HCT116 (cell line): ENCODE measurements at places on chromosomes 1 and 21.

GRCh38 chr1:7989762-7990428 lies 28.4 kb downstream of the PARK7 start:
- DNase-seq: no peak

DNA sequence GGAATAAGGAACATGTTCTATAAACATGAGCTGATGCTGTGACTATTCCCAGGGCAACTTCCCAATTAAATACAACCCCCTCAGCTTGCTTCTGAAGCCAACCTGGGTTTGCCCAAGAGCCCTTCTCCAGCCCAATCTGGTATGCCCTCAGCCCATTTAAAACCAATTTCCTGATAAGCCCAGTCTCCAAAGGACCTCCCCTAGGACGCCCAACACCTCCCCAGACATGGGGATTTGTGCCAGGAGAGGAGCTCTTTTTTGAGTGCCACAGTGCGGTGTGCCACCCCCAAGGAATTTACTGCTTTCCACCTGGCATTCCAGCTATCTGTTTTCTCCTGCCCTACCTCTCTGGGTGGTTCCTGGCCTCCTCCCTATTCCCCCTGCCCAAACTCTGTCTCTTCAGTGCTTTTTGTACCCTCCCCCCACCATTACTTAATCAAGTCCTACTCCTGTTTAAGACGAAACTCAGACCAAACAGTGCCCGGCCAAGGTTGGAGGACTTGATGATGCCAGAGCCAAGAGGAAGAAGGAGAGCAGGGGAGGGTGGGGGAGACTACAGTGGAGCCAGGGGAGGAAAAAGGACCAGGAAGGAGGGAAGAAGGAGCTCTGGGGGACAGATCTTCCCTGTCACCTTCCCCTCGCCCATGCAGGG lies 11.4 kb upstream of the EFNA1 start:
- no peak for DNase-seq

DNA sequence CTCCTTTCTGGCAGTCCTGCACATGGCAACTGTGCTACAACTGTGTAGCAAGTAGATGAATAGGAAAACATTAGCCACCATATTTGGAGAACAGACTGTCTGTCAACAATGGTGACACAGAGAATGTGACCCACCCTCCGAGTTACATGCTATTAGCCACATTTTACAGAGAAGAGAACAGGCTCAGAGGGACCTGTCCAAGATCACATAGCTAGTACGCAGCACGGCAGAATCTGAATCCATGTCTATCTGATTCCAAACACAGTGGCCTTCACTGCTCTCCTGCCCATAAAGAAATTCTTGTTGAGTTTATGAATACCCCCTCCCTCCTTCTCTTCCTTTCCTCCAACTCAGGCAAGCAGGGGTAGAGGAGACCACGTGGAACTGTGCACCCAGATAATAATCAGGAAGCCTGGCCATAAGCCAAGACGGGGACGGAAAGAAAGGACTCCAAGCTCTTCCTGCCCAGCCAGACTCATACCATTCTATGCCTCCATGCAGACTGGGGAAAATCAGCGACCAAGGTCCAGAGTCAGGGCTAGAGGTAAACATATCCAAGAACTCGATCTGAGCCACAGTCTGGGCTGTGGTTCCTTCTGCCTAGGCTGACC lies 78.8 kb downstream of the TRABD2B start:
- DNase-seq: no peak

- DNase-seq: no peak
These were observed 20.7 kb downstream of the TRIM33 start for GRCh38 chr1:114490274-114490693.

DNA sequence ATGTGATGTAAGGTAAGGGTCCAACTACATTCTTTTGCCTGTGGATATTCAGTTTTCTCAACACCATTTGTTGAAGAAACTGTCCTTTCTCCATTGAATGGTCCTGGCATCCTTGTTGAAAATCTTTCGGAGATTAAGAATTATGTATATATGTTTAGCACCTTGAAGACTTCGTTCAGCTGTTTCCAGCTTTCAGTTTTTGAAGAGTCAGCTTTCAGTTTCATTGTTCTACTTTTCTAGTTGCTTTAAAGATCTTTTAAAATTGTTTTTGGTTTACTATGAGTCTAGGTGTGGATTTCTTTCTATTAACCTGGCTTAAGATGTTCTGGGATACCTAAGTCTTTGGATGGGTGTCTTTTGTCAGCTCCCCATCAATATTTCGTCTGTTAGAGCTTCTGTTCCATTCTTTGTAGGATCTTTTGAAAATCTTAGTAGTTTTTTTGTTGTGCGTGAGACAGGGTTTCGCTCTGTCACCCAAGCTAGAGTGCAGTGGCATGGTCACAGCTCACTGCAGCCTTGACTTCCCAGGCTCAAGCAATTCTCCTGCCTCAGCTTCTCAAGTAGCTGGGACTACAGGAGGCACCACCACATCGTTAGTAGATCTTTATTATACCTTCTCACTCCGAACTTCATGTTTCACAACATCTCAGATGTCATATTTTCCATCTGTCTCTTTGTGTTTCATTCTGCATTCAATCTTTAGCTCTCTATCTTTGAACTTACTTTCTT lies 353.5 kb upstream of the B3GALT2 start:
- no peak for DNase-seq

DNA sequence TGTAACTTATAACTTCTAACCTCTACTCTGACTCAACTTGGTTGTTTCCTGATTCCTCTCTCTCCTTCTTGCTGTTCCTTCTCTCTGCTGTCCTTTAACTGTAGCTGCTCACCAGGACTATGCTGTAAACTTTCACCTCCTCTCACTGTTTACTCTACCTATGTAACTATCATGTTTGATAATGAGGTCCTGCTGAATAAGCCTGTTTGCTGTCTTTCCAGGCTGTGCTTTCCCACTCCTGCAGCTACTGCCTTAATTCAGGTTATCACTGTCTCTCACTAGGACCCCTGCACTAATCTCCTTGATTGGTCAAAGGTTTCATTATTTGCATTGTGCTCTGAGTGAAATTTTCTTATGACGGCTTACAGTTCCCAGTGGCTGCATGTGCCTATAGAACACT lies 633.9 kb upstream of the PTBP2 start:
- DNase-seq: no peak

DNA sequence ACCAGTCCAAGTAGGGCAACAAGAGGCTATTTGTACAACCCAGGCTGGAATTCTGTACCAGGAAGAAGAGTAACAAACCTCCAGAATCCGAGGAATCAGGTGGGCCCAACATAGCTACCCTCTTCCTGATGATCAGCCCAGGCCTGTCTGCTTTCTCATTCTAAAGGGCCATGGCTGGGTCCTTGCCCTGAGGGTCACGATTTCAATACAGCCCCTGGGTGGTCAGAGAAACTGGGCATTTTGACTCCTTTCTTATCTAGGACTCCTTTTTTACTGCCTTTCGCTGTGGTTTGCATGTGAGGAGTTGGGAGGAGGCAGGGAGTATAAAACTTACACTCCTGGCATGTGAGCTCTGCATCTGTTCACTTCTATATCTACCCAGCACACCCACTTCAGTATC lies 164.9 kb upstream of the COA6 start:
- no peak for DNase-seq

DNA sequence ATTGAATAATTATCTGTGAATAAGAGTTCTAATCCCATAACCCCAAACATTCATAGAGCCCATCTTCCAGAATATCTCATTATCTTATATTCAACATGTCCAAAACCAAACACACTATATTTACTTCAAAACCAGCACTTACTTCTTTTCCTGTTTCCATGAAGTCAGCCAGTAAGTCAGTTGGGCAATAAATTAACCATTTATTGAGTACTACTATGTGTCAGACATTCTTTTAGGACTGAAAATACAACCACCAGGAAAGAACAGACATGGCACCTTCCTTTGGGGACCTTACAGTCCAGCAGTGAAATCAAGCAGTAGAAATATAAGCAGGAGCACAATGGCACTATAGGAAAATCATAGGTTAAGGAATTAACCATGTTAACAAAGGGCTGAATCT lies 8.8 kb downstream of the AK5 start:
- no peak for DNase-seq

- no peak for DNase-seq
These were observed 190.4 kb upstream of the TNR start for GRCh38 chr1:175933801-175934200.

- no peak for DNase-seq
These were observed 343.1 kb upstream of the DUSP10 start for GRCh38 chr1:222084996-222085395.

DNA sequence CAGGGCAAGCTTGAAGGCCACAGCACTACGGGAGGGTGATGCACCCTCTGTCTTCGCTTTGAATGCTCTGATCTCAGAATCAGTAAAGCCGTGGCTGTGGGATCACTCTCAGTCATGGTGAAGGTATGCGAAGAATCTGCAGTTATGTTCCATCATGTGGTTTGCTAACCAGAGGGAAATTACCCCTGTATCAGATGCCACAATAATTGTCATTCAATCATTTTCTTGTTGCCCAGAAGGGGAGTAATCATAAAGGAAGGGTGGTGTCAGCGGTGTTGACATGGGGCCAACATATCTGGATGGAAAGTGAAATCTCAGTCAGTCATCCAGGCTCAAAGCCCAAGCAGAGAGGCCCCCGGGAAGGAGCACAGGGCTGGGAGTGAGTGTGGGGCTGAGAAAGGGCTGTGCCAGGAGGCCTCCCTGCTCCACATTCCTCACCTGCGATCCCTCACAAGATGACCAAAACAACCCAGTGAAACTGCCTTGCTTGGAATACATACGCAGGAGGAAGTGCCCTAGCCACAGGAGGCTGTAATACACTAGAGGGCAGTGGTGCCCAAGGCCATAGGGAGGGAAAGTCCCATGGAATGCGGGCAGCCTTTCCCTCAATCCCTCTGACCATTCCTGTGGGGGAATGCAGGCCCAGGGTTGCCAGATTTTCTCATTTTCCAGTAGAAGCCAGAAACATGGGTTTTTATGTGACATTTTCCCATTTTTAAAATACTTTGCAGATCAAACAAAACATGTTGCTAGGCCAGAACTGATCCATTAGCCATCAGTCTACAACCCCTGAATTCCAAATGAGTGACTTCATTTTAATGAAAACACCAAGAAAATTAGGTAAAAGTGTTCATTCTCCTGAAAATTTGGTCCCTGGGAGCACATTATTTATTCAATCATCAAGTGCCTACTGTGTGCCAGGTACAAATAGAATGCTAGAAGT lies 95.7 kb upstream of the VANGL1 start:
- DNase-seq: peak; percentile 76

DNA sequence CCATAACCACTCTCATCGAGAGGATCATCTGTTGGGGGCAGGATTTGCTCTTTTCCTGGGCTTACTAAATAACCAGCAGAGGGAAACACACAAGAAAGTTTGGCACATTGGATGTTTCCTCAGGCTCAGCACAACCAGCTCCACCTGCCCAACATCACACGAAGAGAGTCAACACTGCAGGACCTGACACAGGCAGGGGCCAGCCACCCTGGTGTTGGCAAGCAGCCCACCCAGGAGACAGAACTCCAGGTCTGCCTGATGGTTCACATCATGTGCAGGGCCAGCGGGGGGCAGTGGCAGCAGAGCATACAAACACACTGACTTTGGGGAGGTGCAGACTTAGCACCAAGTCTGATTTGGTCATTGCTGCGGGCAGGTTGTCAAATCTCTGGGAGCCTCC lies 182.3 kb upstream of the GALNT2 start:
- DNase-seq: no peak

GRCh38 chr1:167635156-167635648 lies 5.2 kb downstream of the RCSD1 start:
- no peak for DNase-seq

DNA sequence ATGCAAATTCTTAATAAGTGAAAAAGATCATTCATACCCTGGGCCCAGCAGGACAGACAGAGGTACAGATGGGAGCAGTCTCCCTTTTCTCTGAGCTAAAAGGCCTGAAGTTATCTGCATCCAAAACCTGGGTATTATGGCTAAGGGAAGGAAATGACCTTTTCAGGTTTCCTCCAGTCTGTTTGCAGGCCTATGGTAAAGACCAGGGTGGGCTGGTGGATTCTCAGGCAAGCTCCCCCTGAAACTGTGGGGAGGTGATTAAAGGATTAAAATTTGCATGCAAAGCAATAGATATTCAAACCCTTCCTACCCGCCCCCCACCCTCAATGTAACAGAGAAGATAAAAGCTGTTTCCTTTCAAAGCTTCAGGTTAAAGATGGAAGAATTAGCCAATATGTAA lies 471.8 kb upstream of the RUNX1 start:
- no peak for DNase-seq

GRCh38 chr1:24535021-24535424 lies 20.9 kb upstream of the NCMAP start:
- DNase-seq: no peak
